Hepatic stellate cell (primary cell): ENCODE measurements at places on chromosomes 6 and 20.

DNA sequence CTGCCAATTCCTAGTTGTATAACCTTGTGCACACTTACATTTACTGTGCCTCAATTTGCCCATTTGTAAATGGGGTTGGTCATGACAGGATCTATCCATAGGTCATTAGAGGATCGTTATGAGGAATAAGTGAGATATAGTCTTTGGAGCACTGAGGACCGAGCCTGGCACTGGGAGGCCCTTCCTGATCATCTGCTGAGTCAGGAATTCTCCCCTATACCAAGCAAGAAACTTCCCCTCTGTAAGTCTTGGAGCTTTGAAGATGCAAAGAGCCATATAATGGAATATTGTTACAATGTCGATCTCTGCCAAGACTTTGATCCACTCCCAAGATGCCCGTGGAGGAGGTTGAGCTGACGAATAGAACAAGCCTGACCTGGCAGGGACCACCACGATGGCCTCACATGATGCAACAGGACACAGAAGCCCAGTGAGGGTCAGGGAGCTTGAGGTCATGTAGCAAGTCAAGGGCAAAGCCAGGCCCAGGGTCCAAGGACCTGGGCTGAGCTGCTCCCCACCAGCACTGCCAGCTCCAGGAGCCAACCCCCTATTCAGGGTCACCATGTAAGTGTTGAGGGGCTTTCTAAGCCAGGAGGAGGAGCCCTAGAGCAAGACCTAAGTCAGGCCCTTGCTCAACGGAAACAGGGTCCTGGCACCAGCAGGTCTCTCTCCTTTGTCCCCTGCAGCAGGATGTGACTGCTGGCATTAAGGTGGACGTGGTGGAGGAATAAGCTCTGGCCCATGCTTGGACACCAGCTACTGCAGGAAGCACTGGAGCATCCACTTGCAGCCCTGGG, 16.7 kb downstream of the PDRG1 start:
- DNase-seq, result no peak

- no peak for DNase-seq
Measured at GRCh38 chr6:783966-784735, 91.2 kb upstream of the EXOC2 start.

DNA sequence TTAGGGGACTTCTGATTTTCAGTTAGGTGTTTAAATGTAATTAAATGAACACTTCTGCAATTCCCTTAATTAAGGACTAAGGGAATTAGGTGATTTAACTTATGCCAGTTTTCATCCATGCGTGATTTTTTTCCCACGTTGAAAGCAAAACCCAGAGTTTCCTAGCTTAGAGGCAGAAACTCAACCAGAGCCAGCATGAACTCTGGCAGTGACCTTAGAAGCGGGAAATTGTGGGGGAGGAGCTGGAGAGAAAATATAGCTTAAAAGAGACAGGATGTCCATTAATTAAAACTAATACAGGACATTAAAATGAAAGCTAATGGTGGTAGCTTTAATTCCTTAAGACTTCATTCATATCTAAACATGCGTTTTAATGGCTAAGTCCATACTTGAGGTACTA, 41.6 kb downstream of the IYD start:
- no peak for DNase-seq

- DNase-seq, result no peak
Measured at GRCh38 chr6:142387997-142388815, 86.4 kb downstream of the ADGRG6 start.

GRCh38 chr6:3367630-3368029, 89.2 kb downstream of the SLC22A23 start:
- no peak for DNase-seq

GRCh38 chr6:53090576-53090975, 25.4 kb downstream of the FBXO9 start:
- DNase-seq, result no peak

- DNase-seq, result no peak
Measured at GRCh38 chr6:19444481-19444880, 392.7 kb upstream of the ID4 start.

GRCh38 chr6:14831937-14832336, 413.9 kb upstream of the JARID2 start:
- DNase-seq, result no peak

- no peak for DNase-seq
Measured at GRCh38 chr6:24145690-24146131, 19.7 kb downstream of the NRSN1 start.

DNA sequence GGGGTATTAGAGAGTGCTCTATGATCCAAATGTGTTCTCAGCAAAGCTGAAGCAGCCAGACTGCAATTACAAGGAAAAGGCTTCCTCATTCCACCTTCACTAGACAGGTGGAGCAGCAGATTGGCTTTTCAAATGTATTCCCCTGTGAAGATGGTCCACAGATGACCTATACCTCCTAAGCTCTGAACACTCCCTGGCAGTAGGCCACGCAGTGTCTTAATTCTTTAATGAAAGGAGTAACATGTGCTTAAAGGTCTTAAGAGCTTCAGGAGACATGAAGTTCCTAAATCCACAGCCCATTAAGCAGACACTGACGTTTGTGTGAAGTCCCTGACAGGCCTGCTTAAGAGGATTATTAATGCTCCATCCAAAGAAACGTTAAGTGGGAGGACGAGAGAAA, 138.9 kb upstream of the NUP153 start:
- no peak for DNase-seq

- DNase-seq, result no peak
Measured at GRCh38 chr6:168039849-168040248, 39.2 kb downstream of the FRMD1 start.

GRCh38 chr20:57667388-57667787, 42.4 kb downstream of the PMEPA1 start:
- no peak for DNase-seq

DNA sequence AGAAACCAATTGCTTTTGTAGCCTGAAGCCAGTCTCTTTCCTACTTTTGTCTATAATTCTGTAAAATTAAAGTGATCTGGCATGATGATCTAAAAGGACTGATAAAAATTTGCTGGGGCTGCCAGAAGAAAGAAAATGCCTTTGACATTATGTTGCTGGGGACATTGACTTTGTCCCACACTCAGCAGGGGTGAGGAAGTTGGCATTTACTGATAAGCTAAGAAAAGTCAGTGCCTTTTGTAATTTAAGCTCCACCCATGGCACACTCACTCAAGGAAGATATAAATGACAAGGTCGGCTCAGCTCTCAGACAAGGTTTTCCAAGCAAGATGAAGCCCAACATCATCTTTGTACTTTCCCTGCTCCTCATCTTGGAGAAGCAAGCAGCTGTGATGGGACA, at the start of gene SEMG1:
TSS of gene SEMG1 (plus strand) at position 309 of the 400 bp plus-strand sequence. CDS start at position 330, 21 bp downstream.
- no peak for DNase-seq

- DNase-seq, result no peak
Measured at GRCh38 chr6:100103194-100103593, 109.2 kb upstream of the MCHR2 start.

DNA sequence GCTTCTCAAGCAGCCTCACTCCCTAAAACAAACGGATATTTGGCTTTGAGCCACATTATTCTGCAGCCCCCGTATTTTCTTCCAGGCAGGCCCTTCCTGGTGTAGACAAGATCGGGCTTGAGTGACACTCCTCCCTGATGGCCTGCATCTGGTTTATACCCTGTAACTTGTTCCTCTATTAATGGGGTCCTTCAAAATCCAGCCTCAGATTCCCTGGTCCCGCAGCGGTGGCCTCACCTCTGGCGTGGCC, 375 bp upstream of the TMEM14C start:
- DNase-seq, result no peak

DNA sequence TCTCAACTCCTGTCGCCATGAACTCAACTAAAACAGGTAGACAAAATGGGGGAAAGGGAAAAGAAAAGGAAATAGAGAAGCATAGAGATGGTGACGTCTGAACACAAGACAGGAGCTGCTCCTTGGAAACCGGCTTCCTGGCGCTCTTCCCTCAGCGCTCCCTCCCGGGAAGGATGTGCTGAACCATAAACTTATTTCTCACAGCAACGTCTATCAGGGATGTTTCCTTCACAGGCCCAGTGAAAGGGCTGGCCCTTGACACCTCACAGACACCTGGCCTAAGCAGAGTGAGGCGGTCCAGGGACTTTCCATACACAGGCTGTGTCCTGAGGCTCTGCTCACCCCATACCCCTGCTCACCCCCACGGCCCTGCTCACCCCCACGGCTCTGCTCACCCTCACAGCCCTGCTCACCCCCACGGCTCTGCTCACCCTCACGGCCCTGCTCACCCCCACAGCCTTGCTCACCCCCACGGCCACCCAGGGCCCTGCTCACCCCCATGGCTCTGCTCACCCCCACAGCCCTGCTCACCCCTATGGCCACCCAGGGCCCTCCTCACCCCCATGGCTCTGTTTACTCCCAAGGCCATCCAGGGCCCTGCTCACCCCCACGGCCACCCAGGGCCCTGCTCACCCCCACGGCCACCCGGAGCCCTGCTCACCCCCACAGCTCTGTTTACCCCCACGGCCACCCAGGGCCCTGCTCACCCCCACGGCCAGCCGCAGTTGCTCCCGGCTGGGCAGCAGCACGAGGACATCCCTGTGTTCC, 653 bp downstream of the FRMD1 start:
- no peak for DNase-seq

GRCh38 chr20:60213126-60213893, 255.1 kb downstream of the CDH26 start:
- DNase-seq, result no peak

- no peak for DNase-seq
Measured at GRCh38 chr6:14015964-14016363, 91.2 kb downstream of the RNF182 start.

DNA sequence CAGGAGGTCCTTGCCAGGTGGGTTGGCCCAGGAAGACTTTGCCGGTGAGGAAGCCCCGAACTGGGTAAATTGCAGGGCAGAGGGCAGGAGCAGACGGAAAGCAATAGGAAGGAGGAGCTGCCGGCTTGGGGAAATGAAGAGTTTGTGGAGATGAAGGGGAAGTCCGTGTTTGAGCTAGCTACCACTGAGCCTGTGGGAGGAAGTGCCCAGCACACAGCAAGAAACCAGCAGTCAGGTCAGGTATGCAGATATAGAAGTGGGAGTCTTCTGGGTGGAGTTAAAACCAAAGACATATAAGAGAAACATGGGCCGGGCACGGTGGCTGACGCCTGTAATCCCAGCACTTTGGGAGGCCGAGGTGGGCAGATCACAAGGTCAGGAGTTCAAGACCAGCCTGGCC, 34.7 kb downstream of the CD24 start:
- no peak for DNase-seq

- no peak for DNase-seq
Measured at GRCh38 chr6:23547851-23548250, 578.2 kb upstream of the NRSN1 start.

DNA sequence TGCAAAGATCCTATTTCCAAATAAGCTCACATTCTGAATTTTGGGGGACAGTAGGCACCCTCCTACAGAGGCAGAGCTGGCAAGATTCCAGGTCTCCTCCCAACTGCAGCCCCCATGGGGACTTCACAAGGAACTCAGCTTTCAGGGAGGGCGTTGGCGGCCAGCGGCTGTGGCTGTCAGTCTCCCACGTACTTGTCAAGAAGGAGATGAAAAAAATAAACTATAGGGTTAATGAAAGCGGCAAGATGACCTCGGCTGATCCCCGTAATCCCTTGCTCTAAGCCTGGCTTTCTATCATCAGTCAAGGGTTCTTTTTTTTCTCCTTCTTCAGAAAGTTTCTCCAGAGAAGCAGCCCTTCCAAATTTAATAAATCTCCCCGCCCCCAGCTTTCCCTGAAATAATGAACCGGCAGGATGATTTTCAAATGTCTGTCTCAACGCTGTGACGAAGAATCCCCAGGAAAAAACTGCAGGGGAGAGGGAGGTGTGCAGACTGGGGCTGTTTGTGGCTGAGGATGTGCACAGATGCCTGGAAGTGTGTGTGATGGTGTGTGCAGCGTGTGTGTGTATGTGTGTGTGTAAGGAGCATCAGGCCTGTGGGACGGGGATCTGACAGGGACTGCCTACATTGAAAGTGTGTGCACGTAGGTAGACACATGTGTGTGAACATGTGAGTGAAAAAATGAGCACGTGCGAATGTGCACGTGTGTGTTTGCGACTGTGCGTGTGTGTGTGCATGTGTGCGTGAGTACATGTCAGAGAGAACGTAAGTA, 78.7 kb downstream of the SLC2A10 start:
- no peak for DNase-seq

DNA sequence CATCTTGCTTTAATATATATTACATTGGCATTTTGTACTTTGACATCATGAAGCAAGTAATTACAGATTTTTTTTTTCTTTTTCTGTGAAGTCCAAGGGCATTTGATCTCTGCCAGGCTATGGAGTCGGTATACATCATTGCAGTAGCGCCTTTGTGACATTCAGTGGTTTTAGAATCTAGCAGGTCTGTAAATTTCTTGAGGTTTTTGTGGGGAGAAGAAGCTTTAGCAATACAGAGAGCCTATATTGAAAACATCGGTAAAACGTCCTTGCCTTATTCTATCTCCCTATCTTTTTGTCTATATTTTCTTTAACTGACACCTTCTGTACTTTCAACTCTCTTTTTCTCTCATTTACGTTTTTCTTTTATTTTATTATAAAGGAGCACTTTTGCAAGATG, 47.2 kb downstream of the DUSP22 start:
- DNase-seq, result no peak

DNA sequence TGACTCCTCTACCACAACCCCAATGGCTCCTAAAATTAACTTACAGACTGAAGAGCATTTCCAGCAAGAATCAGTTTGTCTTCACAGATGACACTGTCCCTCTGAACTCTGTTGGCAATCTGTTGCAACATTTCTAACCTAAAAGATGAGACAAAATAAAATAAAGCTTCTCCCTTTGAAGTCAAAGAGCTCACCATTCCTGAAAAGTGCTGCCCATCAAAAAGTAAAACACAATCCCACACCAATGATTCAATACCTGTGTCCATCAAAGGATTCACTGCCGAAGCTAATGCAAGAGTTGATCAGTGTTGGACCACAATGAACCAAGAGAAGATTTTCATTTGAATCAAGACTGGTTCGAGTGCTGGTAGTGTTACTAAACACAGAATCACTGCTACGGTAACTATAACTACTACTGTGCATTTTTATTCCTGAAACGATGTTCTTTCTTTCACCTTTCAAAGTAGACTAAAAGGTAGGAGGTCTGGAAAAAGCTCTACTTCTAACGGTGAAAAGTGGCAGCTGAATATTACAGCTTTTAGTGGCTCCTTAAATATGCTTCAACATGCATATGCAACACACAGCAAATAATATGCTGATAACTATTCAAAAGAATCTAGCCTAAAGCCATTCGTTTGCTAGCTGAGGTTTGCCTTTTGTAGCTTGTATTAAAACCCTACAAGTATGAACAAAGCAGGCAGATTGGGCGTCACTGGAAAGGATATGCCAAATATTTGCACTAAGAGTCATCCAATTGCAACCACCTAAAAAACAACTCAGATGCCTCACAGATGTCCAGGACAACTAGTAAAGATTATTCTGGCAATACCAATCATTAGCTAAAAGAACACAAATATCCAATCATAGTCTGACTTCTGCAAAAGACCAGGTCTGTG, at the start of gene DST:
TSS of gene DST (minus strand) at position 524 of the 896 bp plus-strand sequence.
- peak; percentile 52 for DNase-seq

DNA sequence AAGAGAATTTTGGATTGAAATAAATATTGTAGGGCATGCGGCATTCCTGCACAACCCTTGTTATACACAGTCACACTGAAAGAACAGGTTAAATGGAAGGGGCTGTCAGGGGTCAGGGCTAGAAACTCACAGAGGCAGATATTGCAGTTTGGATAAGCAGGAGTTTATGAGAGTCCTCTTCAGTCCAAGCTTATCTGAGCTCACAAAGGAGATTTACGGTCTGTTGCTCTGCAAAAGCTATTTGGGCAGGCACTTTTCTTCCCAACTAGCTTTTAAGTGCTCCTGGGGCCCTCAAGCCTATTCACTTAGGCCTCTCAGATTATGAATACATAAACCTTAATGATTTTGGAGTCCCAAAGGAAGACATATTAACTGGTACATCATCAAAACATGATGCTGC, 156.2 kb downstream of the SOX4 start:
- no peak for DNase-seq

GRCh38 chr6:170504479-170504878, 48.6 kb downstream of the PSMB1 start:
- no peak for DNase-seq
